Hematopoietic multipotent progenitor cell treated with erythropoietin and hydrocortisone succinate and interleukin-3 and kit ligand, for 6 days (in vitro differentiated cells): ENCODE measurements at places on chromosomes 6 and 20.
A peak's percentile ranks its signal among the peaks of the same experiment; 100 is the strongest.

- peak; percentile 62 for DNase-seq
Observed at GRCh38 chr20:845226-845868, 11.8 kb downstream of the FAM110A start.

DNA sequence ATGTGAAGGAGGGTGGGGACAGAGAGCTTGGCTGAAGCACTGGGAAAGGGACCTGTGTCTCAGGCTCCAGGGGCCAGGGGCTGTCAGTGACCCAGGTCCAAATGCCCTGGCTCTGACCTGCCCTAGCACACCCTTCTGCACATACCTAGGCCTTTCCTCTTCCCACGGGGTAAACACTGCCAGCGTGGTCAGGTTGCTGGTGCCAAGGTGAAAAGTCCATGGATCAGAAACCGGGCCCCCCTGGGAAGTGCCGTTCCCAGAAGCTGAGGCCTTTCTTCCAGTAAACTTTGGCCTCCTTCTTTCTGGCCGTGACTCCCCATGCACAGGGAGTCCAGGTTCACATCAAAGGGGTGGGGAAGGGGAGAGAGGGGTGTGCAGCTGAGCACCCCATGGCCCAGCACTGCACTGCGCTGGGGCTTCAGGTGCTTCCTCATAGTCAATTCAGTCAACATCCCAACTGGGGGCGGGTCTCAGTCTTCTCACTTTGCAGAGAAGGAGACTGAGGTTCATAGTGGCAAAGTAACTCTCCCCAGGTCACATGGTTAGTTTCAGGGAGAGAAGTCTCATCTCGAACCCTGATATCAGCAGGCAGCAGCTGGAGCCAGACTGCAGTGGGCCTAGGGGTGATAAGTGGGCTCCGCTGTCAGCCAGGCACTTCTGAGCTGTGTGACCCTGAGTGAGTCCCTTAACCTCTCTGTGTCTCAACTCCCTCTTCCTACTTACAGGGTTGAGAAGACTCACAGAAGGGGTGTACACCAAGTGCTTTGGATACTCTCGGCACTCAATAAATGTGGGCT, 17.0 kb downstream of the PCK1 start:
- DNase-seq = peak; percentile 68

DNA sequence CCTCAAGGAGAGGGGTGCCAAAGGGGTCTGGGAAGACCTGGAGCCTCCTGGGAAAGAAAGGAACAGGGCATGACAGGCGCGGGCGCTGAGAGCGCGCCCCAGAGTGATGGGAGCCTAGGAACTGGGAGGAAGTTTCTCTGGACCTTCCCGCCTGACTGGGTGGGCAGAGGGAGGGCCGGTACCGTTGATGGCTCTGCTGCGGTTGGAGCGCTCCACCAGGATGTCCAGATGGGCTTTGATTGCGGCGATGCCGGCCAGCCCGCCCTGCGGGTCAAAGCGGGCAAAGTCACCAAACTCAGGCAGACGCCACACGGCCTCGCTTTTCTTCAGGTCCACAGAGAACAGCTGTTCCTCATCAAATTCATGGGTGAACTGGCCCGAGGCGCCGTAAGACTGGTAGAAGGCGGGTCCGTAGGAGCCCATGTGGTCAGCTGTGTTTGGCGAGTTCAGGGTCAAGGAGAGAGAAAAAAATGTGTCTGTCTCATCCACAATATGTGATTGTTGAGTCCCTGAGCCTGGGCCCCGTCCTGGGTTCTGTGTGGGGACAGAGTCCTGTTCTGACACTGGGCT, 1.5 kb downstream of the HLA-DOA start:
- no peak for DNase-seq

- no peak for DNase-seq
Observed at GRCh38 chr20:43438578-43439316, 18.9 kb upstream of the SRSF6 start.

DNA sequence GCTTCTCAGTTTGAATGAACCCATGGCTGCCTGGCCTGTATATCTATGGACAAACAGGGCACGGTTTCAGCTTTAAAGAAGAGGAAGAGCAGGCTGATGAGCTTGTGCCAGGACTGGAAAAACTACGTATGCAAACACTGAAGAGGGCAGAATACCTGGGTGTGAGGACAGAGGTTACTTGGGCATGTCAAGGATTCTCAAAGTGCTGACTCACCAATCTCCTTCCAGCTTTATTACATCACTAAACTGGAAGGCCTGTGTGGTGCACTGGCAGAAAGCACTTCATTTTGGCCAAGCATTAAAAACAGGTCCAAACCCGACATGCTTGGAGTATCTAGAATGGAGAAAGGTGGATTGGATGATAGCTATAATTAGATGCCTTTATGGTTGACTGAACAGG, 95.2 kb downstream of the GMPR start:
- no peak for DNase-seq

DNA sequence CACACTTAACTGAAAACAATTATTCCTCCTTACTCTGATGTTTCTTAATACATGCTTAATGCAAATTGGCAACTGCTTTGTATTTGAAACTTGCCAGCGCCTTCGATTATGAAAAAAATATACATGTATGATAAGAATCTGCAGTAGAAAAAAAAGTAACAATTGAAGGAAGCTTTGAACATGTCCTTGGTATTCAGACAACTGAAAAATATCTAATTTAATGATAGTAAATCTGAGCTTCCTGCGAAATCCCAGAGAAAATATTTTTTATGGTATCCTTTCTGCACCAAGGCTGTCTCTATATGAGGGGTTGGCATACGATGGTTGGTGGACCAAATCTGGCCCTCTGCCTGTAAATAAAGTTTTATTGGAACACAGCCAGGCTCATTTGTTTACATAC, 186.2 kb downstream of the HDGFL1 start:
- DNase-seq = no peak

- DNase-seq = no peak
Observed at GRCh38 chr6:169277619-169278018, 24.0 kb upstream of the THBS2 start.

GRCh38 chr6:169800668-169801395, 49.4 kb downstream of the ERMARD start:
- no peak for DNase-seq

DNA sequence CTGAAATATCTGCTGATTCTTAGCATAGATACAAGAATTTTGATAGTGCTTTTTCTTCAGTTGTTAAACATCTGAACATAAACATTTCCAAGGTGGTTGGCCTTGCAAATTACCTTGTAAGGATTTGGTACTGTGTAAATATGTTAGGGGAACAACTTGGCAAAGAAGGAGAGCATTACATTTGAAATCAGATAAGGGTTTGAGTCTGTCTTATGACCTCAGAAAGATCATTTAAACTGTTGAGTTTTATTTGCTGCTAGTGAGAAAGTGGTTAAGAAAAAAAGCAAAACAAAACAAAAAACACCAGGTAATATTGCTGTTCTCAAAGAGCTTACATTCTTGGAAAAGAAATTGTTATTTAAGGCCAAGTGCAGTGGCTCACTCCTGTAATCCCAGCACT, 56.5 kb downstream of the CD2AP start:
- DNase-seq = peak; percentile 12

DNA sequence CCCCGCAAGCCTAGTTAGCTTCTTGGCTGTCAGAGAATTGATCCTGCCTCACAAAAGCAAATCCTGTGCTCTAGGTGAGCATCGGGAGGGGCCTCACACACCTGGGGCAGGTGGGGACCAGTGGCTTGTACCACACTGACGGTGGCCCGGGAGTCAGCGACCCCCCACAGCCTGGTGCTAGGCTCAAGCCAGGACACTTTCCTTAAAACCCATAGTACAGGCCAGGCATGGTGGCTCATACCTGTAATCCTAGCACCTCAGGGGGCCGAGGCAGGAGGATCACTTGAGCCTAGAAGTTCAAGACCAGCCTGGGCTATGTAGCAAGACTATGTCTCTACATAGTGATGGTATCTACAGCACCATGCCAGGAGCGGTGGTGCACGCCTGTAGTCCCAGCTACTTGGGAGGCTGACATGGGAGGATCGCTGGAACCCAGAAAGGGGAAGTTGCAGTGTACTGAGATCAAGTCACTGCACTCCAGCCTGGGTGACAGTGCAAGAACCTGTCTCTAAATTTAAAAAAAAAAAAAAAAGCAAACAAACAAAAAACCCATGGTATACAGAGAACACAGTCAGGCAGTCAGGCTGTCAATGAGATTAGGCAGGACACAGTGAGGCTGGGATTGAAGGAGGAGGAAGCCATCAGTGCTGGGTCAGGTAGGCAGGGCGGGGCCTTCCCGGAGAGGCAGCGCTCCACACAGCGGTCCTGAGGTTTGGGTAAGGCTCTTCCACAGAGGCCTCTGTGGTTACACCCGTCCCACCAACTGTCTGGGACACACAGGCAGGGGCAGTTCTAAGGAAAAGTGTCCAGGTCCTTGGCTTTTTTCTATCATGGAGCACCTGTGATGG, 41.3 kb downstream of the SYNJ2 start:
- no peak for DNase-seq

- DNase-seq = no peak
Observed at GRCh38 chr6:5778317-5778857, 228.3 kb downstream of the NRN1 start.

DNA sequence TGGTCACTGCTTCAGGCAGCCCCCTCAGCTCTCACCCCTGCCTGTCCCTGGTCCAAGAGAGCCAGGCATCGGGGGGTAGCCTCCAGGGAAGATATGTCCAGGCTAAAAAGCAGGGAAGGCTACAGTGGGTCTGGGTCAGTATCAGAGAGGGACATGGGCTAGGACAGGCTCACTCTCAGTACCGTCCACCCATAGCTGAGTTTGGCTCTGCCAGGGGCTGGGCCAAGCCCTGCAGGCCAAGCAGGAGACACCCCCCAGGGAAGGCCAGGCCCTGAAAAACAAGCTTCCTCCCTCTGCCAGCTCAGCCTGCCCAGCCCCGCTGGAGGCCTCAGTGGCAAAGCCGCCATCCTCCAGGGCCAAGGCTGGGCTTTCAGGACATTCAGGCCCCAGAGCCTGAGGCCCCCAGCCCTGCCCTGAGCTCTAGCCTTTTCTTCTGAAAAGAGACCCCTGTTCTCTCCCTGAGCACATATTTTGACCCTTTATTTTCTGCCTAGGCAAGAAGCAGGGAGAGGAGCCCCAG, 28.6 kb upstream of the TGM2 start:
- no peak for DNase-seq

- DNase-seq = peak; percentile 15
Observed at GRCh38 chr6:161088676-161089328, 97.2 kb downstream of the MAP3K4 start.

- DNase-seq = no peak
Observed at GRCh38 chr20:60016406-60016805, 58.2 kb downstream of the CDH26 start.

GRCh38 chr6:129929433-129929832, 68.3 kb upstream of the TMEM244 start:
- no peak for DNase-seq
